Stimulated activated CD4-positive, alpha-beta T cell treated with anti-CD3 and anti-CD28 coated beads, Interleukin-1b, Interleukin-23, amount 100 ng/mL, for 48 hours (primary cell): ENCODE measurements at places on chromosomes 3 and 15.

DNA sequence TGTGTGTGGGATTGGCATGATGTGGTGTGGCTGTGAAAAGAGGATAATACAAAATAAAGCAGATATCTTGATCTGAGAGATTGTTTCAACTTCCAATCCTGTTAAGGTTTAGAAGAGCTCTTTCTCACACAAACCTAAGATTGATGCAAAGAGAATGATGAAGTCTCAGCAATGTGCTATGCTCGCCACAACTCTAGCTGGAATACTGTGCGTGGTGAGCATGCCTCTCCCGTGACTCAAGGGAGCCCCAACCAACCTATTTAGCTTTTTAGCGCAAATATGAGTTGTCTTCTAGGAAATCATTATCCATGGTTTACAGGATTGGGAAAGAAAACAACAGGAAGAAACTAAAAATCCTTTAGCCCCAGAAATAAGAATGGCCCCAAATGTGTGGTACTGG lies 28.5 kb downstream of the BTLA start:
- no peak for DNase-seq

GRCh38 chr15:33131552-33132232 lies 62.8 kb downstream of the FMN1 start:
- DNase-seq: no peak

DNA sequence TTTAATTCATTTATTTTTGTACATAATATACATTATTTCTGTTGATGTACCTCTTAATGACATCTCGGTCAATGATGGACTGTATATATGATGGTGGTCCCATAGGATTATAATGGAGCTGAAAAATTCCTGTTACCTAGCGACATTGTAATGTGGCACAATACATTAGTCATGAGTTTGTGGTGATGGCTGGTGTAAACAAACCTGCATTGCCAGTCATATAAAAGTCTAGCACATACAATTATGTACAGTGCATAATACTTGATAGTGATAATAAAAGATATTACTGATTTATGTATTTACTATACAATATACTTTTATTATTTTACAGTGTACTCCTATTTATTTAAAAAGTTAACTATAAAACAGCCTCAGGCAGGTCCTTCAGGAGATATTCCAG lies 15.1 kb downstream of the TTC14 start:
- no peak for DNase-seq

GRCh38 chr3:78402720-78403119 lies 1362.8 kb downstream of the ROBO2 start:
- no peak for DNase-seq

DNA sequence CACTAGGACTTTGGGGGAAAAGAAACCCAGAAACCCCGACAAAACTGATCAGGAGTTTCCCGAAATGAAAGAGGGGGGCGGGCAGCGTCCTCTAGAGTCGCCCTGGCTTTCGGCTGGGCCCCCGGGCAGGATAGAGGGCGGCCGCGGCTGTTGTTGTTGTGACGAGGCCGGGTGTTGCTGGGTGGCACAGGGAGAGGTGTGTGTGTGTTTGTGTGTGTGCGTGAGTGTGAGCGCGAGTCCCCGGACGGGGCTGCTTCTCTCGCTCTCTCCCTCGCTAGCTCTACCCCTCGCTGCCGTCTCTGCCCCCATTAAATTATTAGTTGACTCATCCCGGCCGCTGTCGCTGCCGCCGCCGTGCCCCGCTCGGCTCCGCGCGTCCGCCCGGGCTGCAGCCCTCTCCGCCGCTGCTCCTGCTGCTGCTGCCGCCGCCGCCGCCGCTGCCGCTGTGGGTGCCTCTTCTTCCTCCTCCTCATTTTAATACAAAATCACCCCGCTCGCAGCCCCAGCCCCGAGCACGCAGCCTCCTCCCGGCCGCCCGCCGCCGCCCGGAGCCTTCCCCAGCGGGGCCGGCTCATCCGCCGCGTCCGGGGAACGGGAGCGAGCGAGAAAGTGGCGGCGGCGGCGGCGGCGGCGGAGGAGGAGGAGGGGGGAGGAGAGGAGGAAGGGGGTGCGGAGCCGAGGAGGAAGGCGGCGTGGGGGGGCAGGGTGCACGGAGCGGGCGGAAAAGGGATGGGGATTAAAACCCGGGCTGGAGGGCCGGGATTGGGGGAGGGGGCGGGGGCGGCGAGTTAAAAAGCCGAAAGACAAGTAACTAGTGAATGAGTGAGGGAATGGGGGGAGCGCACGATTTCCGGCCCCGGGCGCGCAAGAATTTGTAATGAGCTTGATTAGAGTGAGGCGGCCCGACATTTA lies at the start of gene SATB1:
TSS of gene SATB1 (minus strand) at position 611 of the 912 bp plus-strand sequence. CDS start 4,372 bp downstream, outside the sequence.
- peak; percentile 62 for DNase-seq
